Mesangial cell (primary cell): ENCODE measurements at places on chromosomes 4 and X. TPM values are rescaled to one million over a fixed set of nuclear protein-coding genes. Genes with fewer than 3 reads are reported as not detected.

Gene SPIN2A
- 1.0 TPM in 1 of 2 replicates, not detected in the other for total RNA-seq

Gene BANK1
- total RNA-seq: 0.38 and 0.49 TPM in 2 replicates

Gene MND1
- total RNA-seq: 1.4 and 9.5 TPM in 2 replicates

Gene IL2
- not detected in 2 replicates for total RNA-seq

Gene BEND4
- total RNA-seq: under 0.01 TPM in 1 of 2 replicates, not detected in the other

Gene SLC49A3
- 2.9 and 13.1 TPM in 2 replicates for total RNA-seq

Gene MXRA5
- total RNA-seq: 0.81 and 25.9 TPM in 2 replicates

Gene TMEM144
- 2.0 and 3.0 TPM in 2 replicates for total RNA-seq

Gene MFAP3L
- 3.1 and 5.6 TPM in 2 replicates for total RNA-seq

Gene MAGEA1
- total RNA-seq: not detected in 2 replicates

Gene EDA
- 0.51 and 0.65 TPM in 2 replicates for total RNA-seq

Gene VEGFD
- not detected in 2 replicates for total RNA-seq

Gene FAM47A
- total RNA-seq: not detected in 2 replicates
